ENCODE measurements at places on chromosomes 2 and 18. TPM values are rescaled to one million over a fixed set of nuclear protein-coding genes. Genes with fewer than 3 reads are reported as not detected.

AOX1 gene
- total RNA-seq = 0.79 TPM

DPYSL5 gene
- total RNA-seq = 0.74 TPM

CLIP4 gene
- 1.2 TPM for total RNA-seq

CFC1 gene
- total RNA-seq = not detected

STON1 gene
- 1.8 TPM for total RNA-seq

SLC40A1 gene
- total RNA-seq = 109 TPM
